ENCODE measurements at places on chromosomes 7 and 10. TPM values are rescaled to one million over a fixed set of nuclear protein-coding genes. Genes with fewer than 3 reads are reported as not detected.
A peak's percentile ranks its signal among the peaks of the same experiment; 100 is the strongest.

- DNase-seq, result no peak
These were observed 19.8 kb downstream of the ADAMTS14 start for GRCh38 chr10:70692043-70692603.

DNA sequence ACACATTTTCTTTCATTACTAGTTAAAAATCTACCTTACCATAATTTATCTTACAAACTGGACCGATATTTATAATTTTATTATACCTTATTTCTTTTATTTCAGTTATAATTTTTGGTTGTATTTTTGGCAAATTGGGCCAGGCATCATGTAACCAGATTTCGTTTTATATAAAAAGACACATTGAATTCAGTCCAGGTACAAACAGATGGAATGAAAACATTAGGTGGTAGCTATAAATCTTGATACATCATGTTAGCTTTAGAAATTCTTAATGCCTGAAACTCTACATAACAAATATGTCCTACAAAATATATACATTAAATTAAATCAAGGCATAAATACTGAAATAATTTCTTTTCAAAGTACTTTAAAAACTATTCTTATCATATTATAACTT, 73.1 kb downstream of the SLC13A1 start:
- DNase-seq, result no peak

The SCRN1 gene
- 128 TPM for total RNA-seq

The PODXL gene
- 4.0 TPM for total RNA-seq

DNA sequence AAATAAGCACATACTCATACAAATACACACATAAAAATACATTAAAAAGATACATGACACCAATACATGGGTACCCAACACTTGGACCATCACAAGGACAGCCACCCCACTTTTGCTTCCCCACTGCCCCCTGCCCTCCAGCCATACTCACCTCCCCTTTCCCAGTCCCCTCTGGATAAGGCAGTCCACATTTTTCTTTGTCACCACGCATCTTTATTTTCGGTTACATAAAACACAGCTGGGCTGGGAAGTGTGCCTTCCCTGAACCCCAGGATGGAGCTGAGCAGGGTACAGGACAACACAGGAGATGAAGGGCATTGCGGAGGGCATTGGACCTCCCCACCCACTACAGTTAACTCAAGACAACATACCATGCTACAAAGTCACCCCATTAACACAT, 1.1 kb upstream of the HOXA3 start:
- DNase-seq, result no peak

DNA sequence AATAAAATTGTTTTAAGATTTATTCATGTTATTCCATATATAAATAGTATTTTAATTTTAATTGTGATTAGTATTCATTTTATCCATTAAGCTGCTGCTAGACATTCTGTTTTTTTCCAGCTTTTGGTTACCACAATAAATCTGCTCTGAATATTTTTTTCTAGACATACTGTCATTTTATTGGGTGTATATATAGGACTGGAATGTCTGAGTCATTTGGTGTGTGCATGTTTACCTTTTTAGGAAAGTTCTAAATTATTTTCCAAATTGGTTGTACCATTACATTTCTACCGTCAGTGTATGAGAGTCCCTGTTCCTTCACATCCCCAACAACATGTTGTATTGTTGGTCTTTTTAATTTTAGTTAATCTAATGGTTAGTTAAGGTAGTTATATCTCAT, 1138.1 kb downstream of the REEP3 start:
- no peak for DNase-seq

The CABCOCO1 gene
- 1.2 TPM for total RNA-seq

DNA sequence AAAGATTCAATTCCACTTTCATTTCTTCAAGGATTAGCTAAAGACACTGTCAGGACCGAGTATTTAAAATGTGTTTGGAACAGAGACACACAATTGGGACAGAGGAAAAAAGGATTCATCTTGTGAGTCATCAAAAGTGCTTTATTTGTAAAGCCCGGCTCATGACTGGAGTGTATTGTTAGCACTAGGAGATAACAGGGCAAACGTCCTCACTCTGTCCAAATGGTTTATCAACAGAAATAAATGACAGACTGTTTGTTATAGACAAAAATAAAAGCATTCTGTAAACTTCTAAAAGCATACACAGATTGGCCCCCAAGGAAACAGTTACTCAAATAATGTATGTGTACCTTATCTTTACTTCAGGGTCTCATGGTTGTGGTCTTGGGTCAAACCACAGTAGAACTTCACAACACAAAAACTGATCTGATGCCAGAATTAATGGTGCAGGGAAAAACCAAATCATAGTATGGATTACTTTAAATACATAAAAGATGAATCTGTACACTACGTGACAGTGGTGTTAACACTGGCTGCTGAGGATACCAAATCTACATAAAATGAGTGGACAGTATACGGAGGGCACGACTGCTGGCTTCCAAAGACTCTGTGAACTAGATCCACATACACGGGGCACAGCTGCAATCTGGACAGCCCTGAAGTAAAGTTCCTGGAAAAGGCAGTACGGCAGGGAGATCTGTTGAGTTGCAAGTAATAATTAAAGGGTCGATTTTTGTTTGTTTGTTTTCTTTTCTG, 179.4 kb downstream of the PIP4K2A start:
- DNase-seq, result no peak

DNA sequence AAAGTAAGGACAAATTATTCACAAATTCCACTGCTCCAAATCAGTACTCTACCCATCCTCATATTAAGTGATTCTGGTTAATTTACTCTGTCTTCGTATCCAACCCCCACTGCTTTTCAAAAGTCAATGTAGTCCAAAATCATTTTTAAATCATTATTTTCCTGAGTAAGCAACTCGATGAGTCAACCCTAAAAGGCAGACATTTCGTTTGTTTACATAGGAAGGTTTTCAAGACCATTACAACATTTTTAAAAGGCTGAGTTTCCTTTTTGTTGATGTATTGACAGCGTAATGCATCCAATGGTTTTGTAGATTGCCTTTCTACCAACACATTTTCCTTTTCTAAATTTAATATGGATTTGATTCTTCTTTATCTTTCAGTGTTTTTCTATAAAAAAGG, 523.0 kb upstream of the ANKRD30A start:
- DNase-seq, result peak; percentile 18
